Tibial nerve (tissue), 4 donors: ENCODE measurements at places on chromosomes 3 and 15.

DNA sequence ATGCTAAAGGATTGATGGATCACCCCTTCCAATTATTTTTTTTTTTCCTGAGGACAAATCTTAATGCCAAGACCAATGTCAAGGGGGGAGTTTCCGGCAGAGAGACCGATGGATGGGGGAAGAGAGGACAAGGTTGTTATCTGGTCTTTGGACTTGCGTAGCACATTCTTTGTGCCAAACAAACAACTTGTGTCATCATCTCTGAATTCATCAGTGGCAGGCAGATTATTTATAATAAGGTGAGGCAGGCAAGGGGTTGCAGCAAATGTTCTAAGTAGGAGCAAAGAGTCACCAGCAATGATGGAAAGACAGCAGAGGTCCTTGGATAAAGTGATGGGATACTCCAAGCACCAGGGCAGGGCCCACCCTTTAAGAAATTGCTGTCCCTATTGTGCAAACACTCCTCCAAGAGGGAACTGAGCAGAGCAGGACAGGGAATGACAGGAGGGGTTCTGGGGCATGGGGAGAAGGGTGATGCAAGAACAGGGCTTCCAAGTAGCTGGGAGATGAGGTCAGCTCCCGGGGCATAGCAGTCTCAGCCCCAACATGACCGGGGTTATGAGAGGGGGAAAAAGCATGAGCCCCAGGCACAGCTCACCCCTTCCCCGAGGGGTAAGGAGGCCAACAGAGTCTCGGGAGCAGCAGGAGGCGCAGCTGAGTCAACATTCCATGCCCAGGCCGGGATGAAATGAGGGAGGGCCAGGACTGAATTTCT, 57.4 kb downstream of the ANXA2 start:
- no peak for DNase-seq

GRCh38 chr3:194730365-194730764, 44.7 kb downstream of the FAM43A start:
- no peak for DNase-seq

DNA sequence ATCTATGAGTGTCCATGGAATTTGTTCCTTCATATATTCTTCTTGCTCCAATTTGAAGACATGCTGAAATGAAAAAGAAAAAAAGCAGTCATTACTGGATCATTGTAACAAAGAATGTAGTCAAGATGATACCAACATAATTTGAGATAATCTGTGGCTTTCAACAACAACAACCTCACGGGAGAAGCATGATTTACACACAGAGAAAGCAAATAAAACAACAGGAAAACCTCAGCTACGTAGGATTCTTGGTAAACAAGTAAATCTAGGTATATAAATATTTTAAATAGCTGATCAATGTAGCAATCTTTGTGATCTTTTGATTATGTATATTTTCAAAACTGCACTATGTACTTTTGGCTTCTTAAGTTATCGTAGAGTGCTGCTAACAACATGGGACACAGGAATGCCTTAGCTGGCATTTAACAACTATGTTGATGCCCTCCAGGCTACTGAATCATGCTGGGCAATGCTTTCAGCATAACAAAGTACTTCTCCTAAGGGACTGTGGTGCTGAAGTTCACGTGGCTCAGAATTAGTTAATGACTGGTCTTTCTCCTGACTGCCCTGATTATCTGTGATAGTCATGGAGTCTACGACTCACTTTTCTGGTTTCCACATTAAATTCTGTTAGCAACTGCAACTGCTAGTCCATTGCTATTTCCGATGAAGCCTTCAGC, 96.5 kb upstream of the MYO5C start:
- DNase-seq: no peak

DNA sequence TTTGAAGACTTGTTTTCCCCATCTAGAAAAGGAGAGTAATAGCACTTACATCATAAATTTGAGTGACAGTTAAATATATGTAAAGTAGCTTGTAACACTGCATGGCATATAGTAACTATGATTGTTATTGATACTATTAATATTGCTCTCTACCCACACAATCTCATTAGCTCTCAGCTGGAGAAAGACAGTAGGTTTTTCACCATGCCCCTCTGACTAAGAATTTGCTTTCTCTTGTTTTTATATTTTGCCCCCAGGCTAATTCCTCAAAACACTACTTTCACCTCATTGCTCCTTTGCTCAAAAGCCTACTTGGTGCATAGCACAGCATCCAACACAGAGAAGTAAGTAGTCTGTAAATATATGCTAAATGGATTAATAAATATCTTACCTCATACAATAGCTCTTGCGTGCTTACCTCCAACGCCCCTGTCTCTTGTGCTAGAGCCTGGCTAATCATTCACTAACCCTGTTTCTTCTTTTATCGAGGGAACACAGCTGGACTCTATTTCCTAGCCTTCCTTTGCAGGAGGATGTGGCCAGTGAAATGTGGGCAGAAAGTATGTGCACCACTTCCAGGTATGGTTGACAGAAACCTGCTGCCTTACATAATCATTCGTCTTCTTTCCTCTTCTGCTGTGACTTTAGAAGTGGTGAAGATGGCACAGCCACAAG, 190.0 kb downstream of the PLCH1 start:
- DNase-seq: no peak

GRCh38 chr3:60636846-60637245, 614.4 kb downstream of the FHIT start:
- no peak for DNase-seq

DNA sequence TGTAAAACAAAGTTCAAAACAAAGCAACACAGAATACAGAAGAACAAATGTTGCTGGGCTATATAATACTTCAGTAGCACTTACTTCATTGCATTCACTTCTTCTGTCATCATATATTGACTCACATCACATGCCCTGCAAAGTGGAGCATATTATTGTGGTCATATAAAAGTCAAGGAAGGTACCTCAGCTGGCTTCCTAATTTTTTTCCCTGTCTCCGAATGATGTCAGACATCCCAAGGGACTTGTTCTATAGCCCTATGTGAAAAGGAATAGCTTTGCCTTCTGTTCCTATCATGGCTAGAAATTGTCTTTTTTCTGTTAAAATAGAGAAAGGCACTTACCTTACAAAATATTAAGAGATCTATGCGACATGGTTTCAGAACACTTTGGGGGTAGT, 109.4 kb downstream of the LRTM1 start:
- DNase-seq: no peak

- no peak for DNase-seq
These were observed 22.6 kb downstream of the SRP14 start for GRCh38 chr15:40016224-40016865.

- no peak for DNase-seq
These were observed 5.2 kb downstream of the LINS1 start for GRCh38 chr15:100596792-100597191.
